NCI-H1417 treated with DMSO at 0.1 percent for 48 hours (cell line): ENCODE measurements at places on chromosomes 7 and 10.

DNA sequence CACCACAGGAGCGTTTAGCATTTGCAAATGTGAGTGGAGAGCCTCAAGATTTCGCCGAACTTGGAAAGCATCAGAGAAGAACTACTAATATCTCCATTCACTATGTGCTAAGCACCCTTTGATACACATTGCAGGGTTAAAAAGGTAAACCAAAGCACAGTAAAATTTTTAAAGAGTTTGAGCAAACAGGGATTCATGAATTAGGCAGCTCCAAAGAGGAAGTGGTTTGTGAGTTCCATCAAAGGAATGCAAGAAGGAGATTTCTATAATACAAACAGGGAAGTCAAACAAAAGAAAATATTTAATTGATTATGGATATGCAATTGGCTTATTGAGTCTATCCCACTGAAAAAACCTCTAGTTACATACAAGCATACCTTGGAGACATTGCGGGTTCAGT lies 81.1 kb upstream of the TMEM72 start:
- no peak for DNase-seq

DNA sequence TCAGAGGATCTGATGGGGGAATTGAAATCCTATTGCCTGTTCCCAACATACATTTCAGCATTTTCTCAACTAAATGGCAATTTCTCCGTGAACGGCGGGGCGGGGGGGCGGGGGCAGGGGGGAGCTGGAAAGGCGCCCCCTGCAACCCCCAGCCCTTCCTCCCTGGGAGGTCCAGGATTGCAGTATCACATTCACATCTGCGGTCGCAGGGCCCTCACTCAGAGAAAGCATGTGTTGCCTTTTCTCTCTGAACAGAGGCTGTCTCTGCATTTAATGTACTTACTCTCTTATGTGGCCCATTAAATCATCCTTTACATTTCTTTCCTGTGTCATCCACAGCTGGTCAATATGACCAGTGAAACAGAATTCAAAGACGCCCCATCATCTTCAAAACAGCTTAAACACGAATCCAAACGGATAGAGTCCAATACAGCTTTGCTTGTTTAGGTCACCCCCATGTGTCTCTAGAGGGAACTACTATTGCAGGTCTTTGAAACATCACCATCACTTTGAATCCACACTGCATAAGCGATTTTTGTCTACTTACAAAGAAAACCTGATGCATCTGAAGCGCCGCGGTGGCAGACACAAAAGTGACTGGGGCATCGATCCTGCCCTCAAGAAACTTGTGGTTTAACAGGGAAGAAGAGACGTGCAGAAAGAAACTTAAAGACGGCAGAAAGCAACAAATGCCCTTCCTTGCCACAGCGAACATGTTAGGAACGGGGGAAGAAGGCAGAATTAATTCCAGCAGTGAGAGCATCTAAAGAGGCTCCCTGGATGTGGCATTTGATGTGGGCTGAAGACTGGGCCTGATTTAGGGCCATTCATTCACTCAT lies 17.0 kb upstream of the ECHDC3 start:
- DNase-seq: no peak

GRCh38 chr7:150976529-150977381 lies 1.4 kb downstream of the KCNH2 start:
- DNase-seq: no peak

DNA sequence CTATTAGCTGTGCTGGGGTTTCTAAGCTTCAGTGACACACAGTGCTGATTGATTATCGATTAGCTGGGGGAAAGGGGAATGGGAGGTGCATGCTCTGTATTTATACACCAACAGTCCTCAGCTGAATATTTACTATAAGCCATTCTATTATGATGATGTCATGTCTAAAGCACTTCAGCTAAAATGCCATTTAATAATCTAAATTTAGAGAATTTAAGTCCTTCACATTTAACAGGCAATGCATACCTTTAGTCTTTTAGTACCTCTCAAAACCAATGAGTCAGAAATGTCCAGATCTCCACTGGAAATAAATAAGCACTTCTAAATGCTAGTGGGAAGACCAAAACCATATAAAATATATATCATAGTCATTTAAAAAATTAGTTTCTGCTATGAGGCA lies 24.6 kb downstream of the RPP38 start:
- DNase-seq: no peak

GRCh38 chr7:24245362-24245761 lies 38.6 kb upstream of the NPY start:
- no peak for DNase-seq
